ENCODE measurements at places on chromosomes 7 and 10.

GRCh38 chr7:133886086-133886485 is 241.1 kb upstream of the LRGUK start:
- no peak for DNase-seq

- DNase-seq: no peak
Observed at GRCh38 chr10:116270126-116270770, 2.8 kb downstream of the GFRA1 start.

GRCh38 chr7:9013940-9014339 is 580.5 kb downstream of the NXPH1 start:
- DNase-seq: no peak

GRCh38 chr10:20202337-20202736 is 386.1 kb downstream of the PLXDC2 start:
- no peak for DNase-seq

All from CD4-positive, alpha-beta T cell treated with Interleukin-4 for 4 hours (primary cell).